ENCODE measurements at places on chromosomes 6 and 20.

DNA sequence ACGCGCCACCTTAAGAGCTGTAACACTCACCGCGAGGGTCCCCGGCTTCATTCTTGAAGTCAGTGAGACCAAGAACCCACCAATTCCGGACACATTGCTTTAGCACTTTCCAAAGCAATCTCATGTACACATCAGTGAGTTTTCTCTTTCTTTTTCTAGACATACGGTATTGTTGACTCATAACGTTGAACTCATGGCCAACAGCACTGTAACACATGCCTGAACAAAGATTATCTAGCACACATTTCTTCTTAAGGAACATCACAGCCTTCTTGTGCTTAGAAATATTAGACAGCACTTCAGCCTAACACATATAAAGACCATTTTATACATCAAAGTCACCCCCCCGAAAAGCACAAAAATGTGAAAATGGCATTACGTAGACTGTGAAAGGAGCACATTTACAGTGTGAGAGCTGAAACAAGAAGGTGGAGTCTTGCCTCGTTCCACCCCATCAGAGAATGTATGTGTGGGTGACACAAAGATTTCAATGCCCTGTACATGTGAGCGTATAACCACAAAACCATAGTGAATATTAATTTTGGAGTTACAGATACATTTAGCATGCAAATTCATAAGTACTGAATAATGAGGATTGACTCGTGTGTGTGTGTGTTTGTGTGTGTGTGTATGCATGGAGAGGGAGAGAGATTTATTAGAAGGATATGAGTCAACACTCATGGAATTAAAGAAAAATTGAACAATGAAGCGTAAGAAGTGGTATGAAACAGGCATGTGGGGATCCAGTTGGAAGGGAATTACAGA lies 134.1 kb downstream of the FAM83B start:
- no peak for DNase-seq

DNA sequence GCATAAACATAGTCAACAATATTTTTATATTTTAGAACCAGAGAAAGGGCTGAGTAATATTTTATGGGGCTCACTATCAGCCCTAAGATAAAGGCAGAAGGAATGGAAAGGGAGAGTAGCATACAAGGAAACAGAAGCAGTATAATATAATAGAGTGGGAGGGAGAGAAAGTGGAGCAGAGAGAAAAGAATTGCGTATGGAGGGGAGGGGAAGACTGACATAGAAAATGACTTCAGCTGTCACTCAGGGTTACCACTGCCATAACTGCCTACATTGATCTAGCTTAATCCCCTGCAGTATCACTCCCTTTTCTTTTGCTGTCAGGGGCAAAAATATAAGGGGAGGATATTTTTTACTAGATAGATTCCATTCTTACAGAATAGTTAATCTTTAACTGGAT lies 1133.5 kb upstream of the MAP3K7 start:
- no peak for DNase-seq

GRCh38 chr20:34578521-34578920 lies 20.0 kb downstream of the MAP1LC3A start:
- DNase-seq: no peak

DNA sequence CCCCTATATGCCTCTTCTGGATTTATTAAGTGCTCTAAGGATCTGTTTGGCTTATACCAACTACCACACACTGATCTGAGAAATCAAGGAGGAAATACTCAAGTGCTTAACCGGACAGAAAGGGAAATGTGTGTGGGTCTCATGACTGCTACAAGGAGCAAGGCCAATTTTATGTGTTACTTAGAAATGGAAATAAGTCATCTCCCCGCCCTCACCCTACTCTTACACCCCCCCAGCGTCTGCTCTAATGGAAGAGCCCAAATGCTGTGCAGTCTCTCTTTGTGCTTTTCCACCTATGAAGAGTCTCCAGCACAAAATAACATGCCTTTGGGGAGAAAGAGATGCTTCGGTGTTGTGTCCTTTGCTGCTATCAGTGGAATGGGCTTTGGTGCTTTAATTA lies 428.8 kb upstream of the ARID1B start:
- DNase-seq: no peak

- DNase-seq: no peak
Measured at GRCh38 chr6:151705993-151706733, 101.3 kb upstream of the ESR1 start.

GRCh38 chr6:1626481-1626880 lies 16.8 kb downstream of the FOXC1 start:
- no peak for DNase-seq

- no peak for DNase-seq
Measured at GRCh38 chr20:48793776-48794175, 34.0 kb downstream of the PREX1 start.

DNA sequence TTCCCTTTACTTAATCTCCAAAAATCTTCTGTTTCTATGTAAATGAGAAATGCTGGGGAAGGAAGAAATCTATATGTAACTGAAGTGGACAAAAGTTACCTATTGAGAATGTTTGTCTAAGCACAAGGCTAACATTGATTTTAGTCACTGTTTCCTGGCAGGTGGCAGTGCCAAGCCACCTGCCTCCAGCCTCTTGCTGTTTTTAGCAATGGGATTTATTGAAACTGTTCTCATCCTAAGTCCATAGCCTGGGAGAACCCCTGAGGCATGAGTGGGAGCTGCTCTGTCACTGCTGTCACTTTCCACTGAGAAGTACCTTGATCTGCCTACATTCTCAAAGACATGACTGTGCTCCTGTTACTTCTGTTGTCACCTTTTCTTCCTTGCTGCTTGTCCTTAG lies 14.7 kb downstream of the ENPP3 start:
- no peak for DNase-seq

- DNase-seq: no peak
Measured at GRCh38 chr20:31517373-31517772, 3.1 kb downstream of the HM13 start.

GRCh38 chr6:41894366-41895299 lies 542 bp downstream of the USP49 start:
- DNase-seq: no peak

DNA sequence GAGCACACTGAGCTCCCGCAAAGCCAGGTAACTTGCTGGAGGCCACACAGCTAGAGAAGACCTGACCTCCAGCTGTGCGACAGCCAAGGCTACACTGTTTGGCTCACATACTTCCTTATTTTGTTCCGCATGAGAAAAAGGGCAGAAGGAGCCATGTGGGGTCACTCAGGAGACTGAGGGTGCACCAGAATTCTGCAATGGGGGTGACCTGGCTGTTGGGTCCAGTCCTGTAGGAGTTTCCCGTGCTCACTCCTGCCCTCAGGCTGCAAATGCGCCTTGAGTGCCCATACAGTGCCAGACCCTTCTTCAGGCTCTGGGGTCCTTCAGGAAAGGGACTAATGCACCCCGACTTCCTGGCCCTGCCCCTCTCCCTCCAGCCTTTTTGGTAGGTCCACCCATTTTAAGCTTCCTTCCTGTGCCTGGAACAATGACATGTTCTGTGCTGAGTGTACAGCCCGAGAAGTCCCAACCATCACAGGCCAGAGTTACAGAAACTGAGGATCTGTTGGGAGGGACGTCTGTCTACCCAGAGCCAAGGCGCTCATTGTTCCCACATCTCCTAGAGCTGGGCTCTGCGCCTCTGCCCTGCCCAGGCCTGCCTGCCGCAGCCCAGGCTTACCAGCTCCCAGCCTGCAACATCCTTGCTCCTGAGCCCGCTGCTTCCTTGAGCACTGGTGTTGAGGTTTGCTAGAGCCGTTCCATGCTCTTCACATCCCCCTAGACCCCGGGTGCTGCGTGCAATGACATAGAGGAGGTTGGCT lies 33.5 kb upstream of the CD93 start:
- DNase-seq: no peak

DNA sequence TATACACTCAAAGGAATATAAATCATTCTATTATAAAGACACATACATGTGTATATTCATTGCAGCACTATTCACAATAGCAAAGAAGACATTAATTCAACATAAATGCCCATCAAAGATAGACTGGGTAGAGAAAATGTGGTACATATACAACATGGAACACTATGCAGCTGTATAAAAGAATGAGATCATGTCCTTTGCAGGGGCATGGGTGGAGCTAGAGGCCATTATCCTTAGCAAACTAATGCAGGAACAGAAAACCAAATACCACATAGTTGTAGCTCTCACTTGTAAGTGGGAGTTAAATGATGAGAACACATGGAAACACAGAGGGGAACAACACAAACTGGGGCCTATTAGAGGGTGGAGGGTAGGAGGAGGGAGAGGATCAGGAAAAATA lies 121.0 kb upstream of the LOC128125822 start:
- no peak for DNase-seq

- DNase-seq: no peak
Measured at GRCh38 chr20:53837126-53837826, 233.1 kb downstream of the BCAS1 start.

DNA sequence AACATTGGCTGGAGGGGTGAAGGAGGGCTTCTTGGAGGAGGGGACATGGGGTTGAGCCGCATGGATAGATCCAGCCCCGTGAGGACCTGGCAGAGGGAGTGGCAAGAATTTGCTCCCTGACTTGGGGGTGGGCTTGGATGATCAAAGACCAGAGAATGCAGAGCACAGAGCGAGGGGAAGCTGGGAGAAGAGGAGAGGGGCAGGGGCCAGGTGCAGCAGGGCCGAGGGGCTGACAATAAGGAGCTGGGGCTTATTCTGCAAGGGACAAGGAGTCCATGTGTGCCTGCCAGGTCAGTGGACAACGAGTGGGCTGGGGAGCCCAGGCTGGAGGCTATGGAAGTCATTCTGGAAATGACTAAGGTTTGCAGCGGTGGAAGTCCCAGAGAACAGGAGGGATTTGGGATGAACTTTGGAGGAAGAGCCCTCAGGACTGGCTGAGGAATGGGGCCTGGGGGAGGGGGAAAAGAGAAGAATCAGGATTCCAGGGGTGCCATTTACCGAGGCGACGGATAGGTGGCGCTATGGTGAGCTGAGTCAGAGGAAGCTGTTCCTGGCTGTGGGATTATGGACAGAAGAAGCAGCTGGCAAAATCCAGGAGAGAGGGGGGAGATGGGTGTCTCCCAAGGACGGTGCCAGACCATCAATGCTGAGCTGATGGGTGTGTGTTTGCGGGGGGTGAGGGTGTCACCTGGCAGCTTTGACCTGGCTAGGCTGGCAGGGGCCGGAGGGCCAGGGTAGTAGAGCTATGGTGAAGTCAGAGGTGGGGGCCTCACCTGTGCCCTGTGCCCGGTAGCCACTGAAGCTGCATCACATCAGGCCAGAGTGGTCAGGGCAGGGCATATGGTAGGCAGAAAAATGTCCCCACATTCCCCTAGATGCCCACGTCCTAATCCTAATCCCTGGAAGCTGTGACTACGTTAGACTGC lies 7.8 kb downstream of the KCNG1 start:
- DNase-seq: no peak

DNA sequence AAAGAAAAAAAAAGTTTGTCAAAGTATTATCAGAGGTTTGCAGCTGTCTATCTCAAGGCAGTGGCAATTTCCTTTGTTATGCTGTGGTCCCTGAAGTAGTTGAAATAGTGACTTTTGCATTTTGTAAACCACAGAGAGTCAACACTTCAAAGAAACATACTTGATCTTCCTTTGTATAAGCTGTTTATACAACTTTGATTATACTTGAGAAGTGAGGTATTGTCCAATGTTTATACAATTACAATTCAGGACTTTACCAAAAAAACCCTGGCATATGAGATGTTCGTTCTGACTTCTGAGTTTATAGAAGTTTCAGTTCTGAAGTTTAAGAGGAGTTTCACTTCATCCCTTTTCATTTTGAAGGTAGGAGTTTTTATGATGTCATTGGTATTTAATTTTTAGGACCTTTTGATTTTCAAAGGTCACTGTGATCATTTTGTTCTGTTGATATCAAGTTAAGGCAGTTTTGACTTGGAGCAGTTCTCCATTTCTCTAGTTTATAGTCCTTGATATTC lies 4.0 kb downstream of the STK4 start:
- no peak for DNase-seq

DNA sequence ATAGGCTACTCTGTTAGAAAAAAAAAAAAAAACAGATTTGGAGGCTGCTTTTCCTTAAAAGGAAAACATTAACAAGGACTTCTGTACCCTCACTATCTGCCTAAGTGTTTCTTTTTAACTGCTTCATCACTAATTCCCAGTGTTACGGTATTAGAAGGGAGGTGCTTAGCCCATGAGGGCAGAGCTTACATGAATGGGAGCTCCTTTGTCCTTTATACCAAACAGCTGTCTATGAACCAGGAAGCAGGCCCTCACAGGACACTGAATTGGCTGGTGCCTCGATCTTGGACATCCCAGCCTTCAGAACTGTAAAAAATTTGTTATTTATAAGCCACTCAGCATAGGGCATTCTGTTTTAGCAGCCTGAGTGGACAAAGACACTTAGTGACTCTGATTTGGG lies 215.6 kb upstream of the NRSN1 start:
- no peak for DNase-seq

DNA sequence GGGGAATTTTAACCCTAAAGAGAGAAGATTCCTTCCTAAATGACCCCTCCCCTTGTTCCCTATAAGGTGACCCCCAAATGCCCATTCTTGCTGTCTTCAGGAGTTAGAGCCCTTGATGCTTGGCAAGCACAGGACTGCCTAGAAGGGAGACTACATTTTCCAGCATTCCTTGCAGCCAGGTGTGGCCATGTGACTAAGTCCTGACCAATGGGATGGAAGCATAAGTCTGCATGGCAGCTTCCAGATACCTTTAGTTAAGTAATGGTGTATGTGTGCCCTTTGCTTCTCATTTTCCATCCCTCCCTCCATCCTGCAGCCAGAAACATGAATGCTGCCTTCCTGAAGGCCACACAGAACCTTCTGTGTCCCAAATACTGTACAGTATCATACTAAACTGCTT lies 5.5 kb downstream of the BFSP1 start:
- DNase-seq: no peak

DNA sequence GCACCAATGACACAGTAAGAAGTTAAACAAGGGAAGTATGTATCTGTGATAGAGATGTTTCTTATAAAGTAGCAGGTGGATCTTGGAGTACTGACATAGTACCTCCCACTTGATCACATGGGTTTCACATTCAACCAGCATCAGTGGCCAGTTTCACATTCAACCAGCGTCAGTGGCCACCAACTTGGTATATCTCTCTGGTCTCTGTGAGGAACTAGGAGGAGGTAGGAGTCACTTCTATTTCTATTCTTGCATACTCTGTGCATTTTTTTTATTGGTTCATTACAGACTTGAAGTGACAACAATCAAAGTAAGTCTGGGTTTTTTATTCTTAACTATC lies 200.3 kb upstream of the SIM1 start:
- DNase-seq: no peak

All from GF-D8 (cell line).